Right renal cortex interstitium (tissue), 3 donors: ENCODE measurements at places on chromosomes 6 and 20. TPM values are rescaled to one million over a fixed set of nuclear protein-coding genes. Genes with fewer than 3 reads are reported as not detected.

Gene DYNLRB1
- polyA plus RNA-seq = 203 TPM

Gene SLC25A27
- 36.9 TPM for polyA plus RNA-seq

Gene SCRT2
- polyA plus RNA-seq = 0.04 TPM

DNA sequence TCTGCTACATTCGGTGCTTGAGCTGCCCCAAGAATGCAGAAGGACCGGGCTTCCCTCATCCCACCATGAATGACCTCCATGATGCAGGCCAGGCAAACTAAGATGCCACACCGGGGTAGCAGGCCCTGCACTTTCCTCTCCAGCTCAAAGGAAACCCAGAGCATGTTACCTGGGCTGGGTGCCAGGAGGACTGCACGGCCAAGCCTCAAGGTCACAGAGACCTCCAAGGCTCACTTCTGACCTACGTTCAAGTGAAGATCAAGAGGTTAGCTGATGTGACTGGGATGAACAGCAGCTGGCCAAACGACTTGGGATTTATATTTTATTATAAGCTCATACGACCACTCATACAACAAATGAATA, 501.8 kb downstream of the CD83 start:
- DNase-seq = no peak

- no peak for DNase-seq
Measured at GRCh38 chr6:153790876-153791473, 248.1 kb upstream of the OPRM1 start.
